ENCODE measurements at places on chromosomes 16 and 17. TPM values are rescaled to one million over a fixed set of nuclear protein-coding genes. Genes with fewer than 3 reads are reported as not detected.

GRCh38 chr17:8162233-8162996 is at the start of gene VAMP2:
TSS of gene VAMP2 (minus strand) at chr17:8162948. CDS start at chr17:8162879, 69 bp downstream.
- peak; percentile 92 for DNase-seq

GRCh38 chr16:48194828-48195556 is 39.2 kb upstream of the ABCC12 start:
- no peak for DNase-seq

GRCh38 chr17:32769846-32770245 is 107.1 kb downstream of the MYO1D start:
- DNase-seq = no peak

DNA sequence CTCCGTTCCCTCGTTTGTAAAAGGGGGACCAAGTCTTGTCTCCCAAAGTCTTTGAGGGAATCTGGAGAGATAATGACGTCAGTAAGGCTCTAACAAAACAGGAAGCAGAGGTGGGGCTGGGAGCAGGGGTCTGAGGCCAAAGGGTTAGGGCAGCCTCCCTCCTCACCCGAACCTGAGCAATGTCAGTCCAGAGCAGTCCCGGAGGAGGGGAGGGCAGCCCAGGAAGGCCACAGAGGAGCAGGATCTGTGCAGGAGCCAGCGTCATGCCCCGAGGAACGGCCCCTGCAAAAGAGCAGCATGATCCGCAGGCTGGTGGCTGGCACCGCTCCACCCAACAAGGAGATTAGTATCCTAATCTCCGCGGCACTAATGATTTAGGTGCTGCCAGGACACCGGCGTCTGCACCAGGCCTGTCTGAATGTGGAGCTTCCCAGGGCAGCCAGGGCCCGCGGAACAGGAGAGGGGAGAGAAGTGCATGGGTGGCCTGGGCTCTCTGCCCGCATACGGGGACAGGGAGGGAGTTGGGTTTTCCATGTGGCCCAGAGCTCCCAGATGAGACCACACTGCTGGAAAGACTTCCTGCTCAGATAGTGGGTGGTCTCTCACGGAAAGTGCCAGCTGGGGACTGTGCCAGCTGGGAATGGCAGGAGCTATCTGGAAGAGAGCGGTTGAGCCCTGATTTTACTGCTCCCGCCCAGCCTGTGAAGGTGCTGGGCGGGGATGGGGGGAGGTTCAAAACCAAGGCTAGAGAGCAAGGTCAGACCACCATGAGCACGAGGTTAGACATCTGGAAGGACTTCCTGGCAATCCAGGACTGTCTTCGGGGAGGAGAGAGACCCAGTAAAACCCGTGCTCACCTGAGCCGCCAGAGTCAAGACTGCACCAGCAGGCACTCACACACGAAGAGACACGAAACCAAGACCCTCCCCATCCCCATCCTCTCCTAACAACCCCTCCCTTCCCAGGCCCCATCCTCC is 11.0 kb upstream of the KRT17 start:
- DNase-seq = no peak

- no peak for DNase-seq
These were observed 2.1 kb downstream of the NME1 start for GRCh38 chr17:51155416-51155815.

- no peak for DNase-seq
These were observed 26.1 kb downstream of the SPG7 start for GRCh38 chr16:89534252-89534756.

GRCh38 chr16:3170440-3171180 is 17.4 kb upstream of the OR1F1 start:
- DNase-seq = no peak

GRCh38 chr16:86498671-86499439 is 11.5 kb upstream of the FOXF1 start:
- no peak for DNase-seq

- DNase-seq = peak; percentile 90
These were observed at the start of gene GABARAPL2 for GRCh38 chr16:75566040-75566757. TSS of gene GABARAPL2 (plus strand) at chr16:75566379. CDS start at chr16:75566487, 108 bp downstream.

GRCh38 chr17:61750656-61751055 is 112.7 kb downstream of the BRIP1 start:
- no peak for DNase-seq

DNA sequence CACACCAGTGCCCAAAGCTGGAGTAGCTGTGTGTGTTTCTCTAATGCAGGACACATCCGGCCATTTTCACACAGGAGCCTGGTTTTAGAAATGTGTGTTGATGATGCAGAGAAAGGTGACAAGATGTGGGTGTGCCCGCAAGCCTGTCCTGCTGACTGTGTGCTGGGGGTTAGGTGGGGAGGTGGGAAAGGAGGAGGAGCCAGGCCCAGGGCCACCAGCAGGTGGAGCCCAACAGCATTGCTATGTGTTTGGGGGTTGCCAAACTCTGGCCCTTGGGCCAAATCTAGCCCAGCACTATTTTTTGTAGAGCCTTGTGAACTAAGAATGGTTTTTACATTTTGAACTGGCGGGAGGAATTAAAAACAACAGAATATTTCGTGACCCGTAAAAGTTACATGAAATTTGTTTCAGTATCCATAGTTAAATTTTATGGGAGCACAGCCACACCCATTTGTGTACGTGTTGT is 61.7 kb upstream of the LGALS9 start:
- no peak for DNase-seq

DNA sequence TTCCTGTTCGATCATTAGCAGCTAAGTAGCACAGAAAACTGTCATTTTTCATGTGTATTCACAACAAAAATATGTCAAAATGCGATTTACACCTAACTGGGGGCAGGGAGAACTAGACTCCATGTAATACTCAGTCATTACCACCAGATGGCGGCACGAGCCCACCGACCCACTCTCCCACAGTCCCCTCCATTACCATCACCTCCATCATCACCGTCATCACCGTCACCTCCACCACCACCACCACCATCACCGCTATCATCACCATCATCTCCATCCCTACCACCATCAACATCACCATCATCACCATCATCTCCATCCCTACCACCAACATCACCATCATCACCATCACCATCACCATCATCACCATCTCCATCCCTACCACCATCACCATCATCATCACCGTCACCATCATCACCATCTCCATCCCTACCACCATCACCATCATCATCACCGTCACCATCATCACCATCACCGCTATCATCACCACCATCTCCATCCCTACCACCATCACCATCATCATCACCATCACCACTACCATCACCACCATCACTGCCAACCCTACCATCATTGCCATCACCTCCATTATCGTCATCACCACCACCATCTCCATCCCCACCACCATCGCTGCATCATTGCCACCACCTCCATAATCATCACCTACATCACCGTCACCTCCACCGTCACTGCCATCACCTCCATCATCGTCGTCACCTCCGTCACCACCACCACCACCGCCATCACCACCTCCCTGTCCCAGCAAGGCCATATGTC is 14.4 kb downstream of the NDUFAF8 start:
- no peak for DNase-seq

DNA sequence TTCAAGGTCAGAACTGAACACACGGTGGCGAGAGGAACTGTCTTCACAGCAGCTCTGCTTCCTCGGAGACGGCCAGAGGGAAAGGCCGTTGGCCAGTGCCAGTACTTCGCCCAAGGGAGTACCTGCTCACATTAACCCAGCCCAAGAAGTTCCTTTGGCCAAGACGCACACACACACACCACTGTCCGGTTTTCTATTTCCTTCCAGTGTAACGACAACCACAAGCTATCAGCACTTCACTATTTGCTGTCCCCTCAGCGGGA is 744 bp upstream of the GGNBP2 start:
- DNase-seq = peak; percentile 68

GRCh38 chr17:62380253-62380652 is at the start of gene EFCAB3:
TSS of gene EFCAB3 (plus strand) at chr17:62380553. CDS start at chr17:62382980, 2,427 bp downstream.
- DNase-seq = no peak

DNA sequence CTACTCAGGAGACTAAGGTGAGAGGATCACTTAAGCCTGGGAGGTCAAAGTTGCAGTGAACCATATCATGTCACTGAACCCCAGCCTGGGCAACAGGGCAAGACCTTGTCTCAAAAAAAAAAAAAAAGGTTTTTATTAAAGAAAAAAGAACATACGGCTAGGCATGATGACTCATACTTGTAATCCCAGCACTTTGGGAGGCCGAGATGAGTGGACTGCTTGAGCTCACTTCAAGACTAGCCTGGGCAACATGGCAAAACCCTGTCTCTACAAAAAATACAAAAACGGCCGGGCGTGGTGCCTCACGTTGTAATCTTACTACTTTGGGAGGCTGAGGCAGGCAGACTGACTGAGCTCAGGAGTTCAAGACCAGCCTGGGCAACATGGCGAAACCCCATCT is 38.4 kb downstream of the RANBP10 start:
- no peak for DNase-seq

DNA sequence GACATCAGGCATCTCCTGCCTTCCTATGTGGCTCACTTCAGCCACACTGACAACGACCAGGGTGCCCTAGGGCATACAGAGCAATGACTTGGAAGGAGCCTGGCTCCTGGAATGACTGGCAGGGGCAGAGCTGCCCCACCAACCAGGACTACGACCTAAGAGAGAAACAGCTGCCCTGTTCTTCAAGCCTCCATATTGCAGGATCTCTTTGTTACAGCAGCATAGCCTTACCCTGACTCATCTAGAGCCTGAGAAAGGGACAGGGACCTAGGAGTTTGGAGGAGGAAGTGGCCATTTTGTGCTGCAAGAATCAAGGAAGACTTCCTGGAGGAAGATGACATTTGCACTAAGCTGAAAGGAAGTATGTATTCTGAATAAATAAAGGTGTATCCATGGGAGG is 49.6 kb downstream of the GSG1L start:
- DNase-seq = no peak

DNA sequence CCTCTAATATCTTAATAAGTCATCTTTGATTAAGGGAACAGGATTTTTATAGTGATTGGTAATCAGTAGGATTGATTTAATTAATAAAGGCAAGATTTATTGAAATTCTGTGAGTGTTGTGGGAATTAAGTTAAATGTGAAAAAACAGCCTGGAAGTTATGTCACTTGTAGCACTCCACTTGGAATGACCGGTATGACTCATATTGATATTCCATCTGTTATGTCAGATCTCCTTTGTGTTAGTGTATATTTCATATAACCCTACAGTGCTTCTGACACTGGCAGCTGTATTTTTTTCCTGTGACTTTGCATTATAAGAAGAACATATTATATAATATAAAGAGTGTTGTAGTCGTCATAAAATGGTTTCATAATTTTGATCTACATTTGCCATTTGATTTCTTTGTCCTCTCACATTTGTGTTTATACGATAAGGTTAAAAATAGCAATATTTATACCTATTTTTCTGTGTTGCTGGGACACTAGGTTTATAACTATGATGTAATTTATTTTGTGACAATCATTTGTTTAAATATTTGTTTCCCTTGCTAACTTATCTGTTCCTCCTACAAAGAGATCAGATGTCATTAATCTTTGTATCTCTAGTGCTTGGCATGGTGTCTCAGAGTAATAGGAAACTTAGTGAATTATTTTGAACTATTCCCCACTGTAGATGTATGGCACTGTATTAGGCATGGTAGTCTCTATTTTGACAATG is 249.0 kb downstream of the BCAS3 start:
- DNase-seq = no peak

DNA sequence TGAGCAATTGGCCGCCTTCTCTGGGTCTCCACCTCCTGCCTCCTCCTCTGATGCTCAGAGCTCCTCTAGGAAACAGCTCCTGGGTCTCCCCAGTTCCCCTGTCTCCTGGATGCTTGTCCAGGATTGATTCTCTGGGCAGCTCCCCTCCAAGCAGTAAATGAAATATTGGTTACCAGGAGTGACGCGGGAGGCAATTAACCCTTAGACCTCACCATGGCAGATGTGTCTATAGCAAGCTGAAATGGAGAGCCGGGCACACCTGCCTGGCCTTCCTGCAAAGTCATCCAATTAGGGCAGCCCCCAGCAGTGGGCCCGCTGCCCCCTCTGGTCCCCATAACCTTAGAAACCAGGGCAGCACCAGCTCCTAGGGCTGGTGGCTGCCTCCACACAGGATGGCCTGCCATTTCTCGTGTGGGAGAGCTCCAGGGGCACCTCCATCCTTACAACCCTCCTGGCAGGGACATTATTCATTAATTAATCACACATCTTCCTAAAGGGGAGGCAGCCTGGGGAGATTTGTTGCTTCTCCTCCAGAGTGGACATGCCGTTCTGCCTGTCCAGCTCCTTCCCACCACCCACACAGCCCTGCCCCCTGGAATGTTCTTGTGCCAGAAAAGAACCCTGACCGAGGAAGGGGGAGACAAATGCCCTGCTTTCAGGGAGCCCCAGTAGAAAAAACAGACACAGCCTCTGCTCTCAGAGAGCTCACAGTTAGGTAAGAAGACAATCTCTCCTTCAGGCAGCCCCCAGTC is 8.3 kb upstream of the KIF18B start:
- no peak for DNase-seq

DNA sequence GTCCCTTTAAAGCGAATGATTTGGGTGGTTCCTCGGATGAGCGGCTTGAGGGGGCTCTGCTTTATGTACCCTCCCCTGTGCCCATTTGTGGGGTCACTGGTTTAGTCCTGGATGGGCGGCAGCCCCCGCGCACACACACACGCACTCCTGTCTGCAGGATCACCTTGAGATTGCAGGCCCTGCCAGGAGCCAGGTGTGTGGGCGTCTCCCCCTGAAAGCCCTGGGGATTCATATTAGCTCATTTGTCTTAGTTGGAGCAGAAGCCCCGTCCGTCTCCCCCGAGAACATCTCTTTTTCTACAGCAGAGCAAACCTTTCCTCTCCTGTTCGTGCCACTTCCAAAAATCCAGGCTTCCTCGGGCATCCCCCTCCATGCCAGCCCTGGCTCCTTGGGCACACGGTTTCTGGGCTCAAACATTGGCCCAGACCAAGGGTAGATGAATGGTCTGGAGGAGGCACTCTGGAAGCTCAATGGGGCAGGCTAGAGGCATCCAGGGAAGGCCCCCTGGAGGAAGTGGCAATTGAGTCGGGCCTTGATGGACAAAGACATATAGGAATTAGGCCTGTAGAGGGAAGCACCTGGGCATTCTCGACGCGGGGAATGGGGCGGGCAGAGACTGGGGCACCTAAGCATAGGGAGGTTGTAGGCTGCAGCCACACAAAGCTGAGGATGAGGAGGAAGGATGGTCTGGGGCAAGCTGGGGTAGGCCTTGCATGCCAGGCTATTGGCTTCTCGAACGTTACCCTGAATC is 218.5 kb upstream of the GSE1 start:
- no peak for DNase-seq

The TP53TG3B gene
- total RNA-seq = not detected

The ADAD2 gene
- total RNA-seq = not detected

The NATD1 gene
- total RNA-seq = 13.4 TPM

The RNU2-1 gene
- not detected for total RNA-seq

The KRTAP9-4 gene
- not detected for total RNA-seq

The OR1E2 gene
- total RNA-seq = not detected

The NPIPB13 gene
- 1.3 TPM for total RNA-seq

The MT3 gene
- not detected for total RNA-seq

The VASN gene
- total RNA-seq = 218 TPM

The WNT3 gene
- not detected for total RNA-seq

The MPV17L gene
- total RNA-seq = 0.75 TPM

The INCA1 gene
- not detected for total RNA-seq

All from ascending aorta (tissue), 2 donors.